Dermis microvascular lymphatic vessel endothelial cell (primary cell): ENCODE measurements at places on chromosomes 12 and 14.
A peak's percentile ranks its signal among the peaks of the same experiment; 100 is the strongest.

DNA sequence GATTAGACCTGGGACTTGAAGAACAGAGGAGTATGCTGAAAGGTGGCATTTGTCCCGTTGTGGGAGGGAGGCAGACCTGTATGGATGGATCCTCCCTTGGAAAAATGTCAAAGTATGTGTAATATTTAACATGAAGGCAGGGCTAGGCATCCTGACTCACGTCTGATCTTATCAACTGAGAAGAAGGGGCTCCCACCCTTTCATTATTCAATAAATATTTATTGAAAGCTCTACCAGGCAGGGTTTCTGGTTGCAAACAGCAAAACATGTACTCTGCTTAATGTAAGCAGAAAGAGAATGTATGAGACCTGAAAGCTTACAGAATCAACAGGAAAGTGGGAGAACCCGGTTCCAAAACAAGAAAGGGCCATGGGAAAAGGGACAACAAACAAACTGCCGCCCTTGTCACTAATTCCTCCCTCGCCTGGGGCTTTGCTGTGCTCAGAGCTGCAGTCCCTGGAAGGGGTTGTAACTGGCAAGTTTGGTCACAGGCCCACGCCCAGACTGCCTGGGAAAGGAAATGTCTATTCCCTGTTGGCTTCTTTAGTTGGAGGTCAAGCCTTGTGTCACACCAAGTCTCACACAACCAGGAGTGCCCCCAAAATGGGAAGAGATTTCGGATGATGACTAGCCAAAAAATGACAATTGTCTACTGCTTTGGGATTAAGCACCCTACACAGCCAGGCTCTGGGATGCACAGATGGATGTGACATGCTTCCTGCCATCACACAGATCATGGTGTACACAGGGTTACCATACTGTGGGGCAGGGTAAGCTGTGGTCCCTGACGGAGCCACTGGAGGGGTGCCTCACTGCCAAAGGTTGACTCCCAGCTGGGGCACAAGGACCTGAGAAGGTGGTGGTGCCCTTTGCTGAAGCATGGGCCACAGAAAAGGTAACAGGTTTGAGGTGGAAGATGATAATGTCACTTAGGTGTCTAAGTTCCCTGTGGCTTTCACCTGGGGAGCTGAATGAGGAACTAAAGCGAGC lies 36.8 kb downstream of the RAB35 start:
- DNase-seq: no peak

DNA sequence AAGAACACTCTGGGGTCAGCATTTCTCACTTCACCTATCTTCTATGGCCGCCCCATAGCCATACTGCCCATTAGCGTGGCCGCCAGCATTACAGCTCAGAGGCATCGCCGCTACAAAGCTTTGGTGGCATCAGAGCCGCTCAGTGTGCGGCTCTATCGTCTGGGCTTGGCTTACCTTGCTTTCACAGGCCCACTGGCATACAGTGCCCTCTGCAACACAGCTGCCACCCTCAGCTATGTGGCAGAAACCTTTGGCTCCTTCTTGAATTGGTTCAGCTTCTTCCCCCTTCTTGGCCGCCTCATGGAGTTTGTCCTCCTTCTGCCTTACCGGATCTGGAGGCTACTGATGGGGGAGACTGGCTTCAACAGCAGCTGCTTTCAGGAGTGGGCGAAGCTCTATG lies 2.6 kb downstream of the DNAJC22 start:
- no peak for DNase-seq

DNA sequence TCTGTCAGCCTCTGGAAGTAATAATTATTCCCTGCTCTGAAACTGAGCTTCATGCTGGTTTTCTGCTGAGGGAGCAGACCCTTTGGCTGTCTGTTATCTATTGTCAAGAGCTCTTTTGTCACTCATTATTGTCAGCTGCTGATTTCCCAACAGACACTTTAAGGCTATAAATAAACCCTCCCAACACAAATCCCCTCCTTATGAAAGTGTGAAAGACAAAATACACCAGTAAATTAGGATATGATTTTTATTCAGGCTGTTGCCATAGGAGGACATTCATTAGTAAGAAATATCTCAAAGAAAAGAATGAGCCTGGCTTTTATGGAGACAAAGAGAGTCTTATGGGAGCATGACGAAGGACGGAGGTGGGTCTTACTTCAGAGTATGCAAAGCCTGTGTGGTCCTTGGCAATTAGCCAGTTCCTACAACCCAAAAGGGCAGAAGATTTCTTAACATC lies 180.8 kb downstream of the CRADD start:
- no peak for DNase-seq

DNA sequence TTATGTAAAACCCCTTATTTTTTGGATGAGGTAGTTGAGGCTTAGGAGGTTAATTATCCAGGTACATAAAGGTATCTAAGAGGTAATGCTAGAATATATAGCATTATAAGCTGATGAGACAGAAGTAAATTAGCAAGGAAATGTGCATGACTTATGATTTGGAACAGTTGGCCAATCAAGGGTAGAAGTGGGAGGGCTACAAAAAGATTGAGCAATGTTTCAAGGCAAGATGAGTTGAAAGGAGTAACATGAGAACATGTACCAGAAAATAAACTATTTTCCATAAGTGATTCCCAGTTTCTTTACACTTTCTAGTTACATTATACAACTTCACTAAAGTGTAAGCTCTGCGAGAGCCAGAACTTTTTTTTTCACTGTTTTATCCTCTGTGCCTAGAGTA lies 290.9 kb downstream of the LRIG3 start:
- DNase-seq: no peak

- DNase-seq: no peak
Observed at GRCh38 chr12:56216461-56216860, 5.3 kb downstream of the RNF41 start.

GRCh38 chr14:61132336-61132735 lies 148.8 kb downstream of the TMEM30B start:
- DNase-seq: no peak

DNA sequence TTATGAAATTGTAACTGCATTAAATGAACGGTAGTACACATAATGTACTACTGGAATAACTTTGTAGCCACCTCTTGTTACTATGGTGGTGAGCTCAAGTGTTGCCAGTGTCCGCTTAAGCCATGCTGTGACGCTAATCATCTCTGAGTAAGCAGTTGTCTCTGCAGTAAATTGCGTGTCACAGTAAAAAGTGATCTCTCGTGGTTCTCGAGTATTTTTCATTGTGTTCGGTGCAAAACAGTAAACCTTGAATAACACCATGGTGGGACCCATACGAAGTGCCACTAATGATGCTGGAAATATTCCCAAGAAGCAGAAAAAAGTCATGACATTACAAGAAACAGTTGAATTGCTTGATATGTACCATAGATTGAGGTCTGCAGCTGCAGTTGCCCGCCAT lies 524.8 kb downstream of the SOX5 start:
- DNase-seq: no peak

DNA sequence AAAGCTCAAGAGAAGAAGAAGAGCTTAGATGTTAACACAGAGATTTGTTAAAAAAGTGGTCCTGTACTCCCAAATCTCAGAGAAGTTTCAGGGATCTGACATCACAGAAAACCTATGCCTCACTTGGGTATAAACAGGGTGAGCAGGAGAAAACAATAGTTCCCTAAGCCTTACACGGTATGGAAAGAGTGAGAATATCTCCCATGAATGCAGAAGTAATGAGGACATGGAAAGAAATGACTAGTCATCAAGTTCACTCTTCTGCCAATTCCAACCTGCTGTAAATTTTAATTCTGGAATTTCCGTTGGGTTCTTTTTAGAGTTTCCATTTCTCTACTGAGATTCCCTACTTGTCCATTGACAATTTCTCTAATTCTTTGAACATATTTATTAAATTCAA lies 6.2 kb upstream of the PTGER2 start:
- DNase-seq: peak; percentile 3

- DNase-seq: no peak
Observed at GRCh38 chr14:20680843-20681347, 3.5 kb upstream of the RNASE4 start.

DNA sequence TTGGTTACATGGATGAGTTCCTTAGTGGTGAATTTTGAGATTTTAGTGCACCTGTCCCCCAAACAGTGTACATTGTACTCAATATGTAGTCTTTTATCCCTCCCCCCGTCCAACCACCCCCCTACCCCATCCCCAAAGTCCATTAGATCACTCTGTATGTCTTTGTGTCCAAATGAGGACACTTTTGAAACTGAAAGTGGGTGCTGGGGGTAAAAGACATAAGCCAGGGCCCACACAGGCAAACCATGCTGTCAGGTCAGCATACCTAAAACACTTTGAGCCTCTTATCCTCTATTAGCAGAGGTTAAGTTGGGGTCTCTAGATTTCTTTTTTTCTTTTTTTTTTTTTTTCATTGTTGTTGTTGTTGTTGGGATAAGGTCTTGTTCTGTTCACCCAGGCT lies 31.3 kb upstream of the KICS2 start:
- DNase-seq: no peak

- peak; percentile 7 for DNase-seq
Observed at GRCh38 chr14:106883218-106883692, 1356.9 kb downstream of the TMEM121 start.

DNA sequence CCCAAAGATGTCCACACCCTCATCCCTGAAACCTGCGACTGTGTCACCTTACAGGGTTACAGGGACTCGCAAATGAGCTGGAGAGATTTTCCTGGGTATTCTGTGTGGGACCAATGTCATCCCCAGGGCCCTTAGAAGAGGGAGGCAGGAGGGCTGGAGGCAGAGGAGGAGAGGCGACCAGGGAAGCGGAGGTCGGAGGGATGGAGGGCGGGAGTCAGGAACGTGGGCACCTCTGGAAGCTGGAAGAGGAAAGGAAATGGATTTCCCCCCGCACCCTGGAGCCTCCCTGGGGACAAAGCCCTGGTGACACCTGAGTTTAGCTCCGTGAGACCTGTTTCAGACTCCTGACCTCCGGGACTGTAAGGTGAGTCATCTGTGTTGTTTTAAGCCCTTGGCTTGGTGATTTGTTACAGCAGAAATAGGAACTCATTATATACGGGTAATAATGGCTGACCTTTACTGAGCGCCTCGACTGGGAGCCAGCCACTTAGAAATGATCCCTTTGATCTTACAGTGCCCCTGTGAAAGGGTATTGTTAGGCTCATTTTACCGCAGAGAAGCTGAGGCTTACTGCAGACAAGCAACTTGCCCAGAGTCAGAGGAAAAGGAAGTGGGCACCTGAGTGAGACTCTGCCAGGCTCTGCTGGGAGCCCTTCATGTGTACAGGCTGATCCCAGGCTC lies 29.3 kb upstream of the FZD10 start:
- peak; percentile 11 for DNase-seq

DNA sequence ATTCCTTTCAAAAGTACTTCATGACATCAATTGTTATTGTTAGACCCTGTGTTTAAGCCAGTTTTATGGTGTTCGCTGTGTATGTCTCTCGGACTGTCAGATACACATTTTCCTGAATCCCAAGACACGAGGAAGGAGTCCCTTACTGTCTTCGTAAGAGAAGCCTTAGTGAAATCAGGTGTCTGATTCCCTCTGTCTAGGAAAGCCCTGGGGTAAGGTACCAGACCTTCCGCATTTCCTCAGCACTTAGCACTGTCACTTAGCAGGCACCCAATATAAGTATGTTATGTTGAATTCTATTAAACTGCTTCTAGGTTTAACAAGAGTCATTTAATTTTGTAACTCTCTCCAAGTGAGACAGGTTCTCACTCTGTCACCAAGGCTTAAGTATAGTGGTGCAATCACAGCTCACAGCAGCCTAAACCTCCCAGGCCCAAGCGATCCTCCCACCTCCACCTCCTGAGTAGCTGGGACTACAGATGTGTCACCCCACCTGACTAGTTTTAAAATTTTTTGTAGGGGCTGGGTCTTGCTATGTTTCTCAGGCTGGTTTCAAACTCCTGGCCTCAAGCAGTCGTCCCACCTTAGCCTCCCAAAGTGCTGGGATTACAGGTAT lies 111.0 kb downstream of the BBS10 start:
- DNase-seq: no peak

DNA sequence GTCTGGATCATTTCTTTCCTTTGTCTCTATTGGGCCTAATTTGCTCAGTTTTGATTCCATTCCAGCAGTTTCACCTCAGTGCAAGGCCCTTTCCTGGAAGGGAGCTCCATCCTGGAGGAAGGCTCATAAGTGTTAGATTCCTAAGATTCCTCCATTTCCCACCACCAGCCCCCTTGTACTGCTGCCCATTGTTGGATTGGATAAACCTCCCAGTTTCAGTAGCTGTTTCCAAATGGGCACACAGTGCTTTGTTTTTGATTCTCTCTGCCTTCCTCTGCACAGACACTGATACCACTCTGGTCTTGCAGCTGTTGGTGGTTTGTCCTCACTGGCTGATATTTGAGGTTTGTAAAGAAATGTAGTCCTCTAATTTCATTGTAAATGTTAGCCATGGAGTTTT lies 158.9 kb downstream of the SLC15A5 start:
- no peak for DNase-seq

DNA sequence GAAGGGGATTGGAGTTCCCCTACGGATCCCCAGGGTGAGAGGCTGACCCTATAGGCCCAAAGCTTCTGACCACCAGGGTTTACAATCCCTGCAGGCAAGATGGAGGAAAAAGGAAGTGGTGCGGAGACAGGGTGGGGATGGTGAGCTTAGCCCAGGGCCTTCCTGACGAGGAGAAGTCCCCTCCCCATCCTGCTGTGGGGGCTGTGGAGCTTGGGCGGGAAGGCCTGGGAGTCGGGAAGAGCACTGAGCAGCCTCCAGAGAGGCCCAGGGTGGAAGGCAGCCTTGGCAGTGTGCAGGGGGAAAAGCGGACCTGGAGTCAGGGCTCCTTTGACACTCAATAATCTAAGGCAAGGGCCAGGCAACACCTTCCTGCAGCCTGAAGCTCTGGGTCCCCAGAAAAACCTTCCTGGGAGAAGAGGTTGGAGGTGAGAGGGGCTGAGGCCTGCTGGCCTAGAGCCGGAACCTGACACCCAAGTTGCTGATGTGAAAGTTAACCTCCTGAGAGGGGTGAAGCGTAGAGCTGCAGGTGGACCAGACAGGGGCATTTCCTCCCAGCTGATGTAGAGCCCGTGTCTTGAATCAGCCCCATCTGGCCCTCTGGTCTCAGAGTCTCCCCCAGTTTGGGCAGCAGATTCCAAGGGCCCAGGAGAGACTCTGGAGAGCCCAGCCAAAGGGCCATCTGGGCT lies 6.0 kb downstream of the HDAC7 start:
- peak; percentile 54 for DNase-seq

DNA sequence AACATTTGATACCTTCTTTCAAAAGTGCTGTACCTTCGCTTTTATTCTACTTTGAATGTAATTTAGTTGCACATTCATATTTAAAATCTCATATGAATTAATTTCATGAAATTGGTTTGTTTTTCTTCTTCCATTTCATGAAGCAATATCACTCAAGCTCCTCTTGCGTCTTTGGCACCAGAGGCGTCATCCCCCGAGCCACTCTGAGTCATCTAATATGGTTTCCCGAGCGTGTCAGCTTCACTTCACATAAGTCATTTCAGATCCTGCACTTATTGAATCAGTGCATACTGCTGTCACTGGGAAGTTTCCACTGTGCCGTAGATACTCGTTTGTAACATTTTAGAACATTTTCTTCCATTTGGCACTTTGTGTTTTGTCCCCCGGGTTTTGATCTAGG lies 105.6 kb downstream of the SLC25A47 start:
- no peak for DNase-seq

GRCh38 chr14:65318636-65319506 lies 93.7 kb upstream of the FUT8 start:
- DNase-seq: no peak
